Stimulated activated CD8-positive, alpha-beta memory T cell treated with anti-CD3 and anti-CD28 coated beads, Interleukin-2, amount 100 ng/mL, for 1 hour (primary cell): ENCODE measurements at places on chromosomes 12 and 14.

DNA sequence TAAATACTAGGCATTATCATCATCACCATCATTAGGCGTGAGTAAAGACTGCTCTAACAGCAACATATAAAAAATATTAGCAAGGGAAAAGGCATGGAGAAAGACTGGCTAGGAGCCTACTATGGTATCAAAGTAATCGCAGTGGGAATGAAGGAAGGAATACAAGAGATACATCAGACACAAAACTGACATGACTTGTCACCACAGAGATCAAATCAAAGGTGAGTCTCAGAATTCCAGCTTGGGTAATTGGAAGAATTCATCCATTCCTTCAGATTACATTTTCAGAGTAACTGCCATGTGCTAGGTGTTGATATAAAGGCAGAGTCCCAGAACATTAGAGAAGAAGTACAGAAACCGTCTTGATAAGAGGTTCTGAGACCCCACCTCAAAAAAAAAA lies 10.2 kb downstream of the ZBTB25 start:
- DNase-seq = no peak

- no peak for DNase-seq
Observed at GRCh38 chr12:100643246-100643645, 69.8 kb downstream of the GAS2L3 start.

- DNase-seq = no peak
Observed at GRCh38 chr14:49733836-49734235, 34.1 kb upstream of the KLHDC2 start.

DNA sequence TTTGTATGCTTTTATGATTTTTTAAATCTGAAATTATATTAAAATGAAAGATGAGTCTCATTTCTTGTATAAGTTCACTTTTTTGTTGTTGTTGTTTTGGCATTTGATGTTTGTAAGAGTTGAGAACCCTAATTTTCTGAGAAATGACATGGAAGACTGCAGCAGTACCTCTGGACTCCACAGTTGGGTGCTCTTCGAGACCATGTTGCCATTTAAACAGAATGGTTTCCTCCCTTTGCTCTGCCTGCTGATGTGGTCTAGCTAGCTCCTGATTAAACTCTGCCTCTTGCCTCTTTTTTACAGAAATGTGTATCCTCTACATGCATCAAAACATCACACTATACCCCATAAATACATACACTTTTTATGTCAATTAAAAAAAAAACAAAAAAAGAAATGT lies 5.8 kb upstream of the LTA4H start:
- no peak for DNase-seq

DNA sequence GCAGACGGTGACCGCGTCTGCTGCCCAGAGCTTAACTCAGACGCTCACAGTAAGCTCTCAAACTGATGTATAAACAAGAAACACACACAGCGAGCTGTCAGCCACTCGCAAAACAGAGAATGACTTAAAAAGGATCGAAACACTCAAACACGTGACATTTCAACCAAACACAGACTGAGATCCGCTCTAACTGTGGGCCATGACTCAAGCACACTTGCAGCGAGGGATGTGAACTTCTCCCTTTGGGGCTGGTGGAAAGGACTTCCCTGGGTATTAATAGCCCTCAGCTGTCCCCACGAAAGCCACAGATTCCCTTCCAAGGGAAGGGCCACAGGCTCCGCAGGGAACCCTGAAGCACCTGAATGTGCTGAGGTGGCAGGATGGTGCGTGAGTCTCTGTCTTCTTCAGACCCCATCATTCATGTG lies 29.1 kb downstream of the CCDC88C start:
- no peak for DNase-seq

DNA sequence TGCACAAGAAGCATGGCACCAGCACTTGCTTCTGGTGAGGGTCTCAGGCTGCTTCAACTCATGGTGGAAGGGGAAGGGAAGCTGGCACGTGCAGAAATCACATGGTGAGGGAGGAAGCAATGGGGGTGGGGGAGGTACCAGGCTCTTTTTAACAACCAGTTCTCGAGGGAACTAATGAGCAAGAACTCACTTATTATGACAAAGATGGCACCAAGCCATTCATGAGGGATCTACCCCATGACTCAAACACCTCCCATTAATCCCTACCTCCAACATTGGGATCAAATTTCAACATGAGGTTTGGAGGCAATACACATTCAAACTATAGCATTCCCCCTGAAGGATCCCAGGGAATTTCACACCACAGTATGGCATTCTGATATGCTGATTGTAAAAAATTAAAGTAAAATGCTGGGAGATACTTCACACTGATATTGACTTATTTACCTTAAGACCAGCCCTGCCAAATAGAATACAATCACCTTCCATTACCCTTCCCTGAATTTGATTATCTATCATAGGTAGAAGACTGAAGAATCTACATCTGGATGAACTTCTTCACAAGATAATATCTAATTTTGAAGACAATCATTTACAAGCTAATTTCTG lies 201.7 kb upstream of the PLXNC1 start:
- DNase-seq = no peak

DNA sequence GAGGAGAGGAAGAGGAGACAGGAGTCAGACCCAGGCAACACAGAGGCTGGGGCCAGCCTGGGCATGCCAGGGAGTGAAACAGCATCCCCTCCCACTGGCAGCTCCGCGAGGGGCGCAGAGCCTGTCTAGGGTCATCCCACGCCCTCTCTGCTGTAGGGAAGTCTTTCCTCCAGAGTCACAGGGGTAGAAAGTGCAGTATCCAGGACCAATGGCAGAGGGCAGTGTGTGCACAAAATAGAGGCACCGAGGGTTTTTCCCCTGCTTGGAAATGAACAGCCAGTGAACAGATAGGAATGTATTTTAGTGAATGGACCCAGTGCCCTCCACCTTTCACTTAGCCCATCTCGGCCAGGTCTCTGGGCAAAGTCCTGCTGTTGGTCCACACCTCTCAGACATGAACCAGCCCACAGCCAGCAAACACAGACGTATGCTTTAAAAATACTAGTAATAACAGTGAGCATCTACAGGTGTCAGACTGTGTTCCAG lies 9.4 kb upstream of the KRT74 start:
- peak; percentile 42 for DNase-seq

DNA sequence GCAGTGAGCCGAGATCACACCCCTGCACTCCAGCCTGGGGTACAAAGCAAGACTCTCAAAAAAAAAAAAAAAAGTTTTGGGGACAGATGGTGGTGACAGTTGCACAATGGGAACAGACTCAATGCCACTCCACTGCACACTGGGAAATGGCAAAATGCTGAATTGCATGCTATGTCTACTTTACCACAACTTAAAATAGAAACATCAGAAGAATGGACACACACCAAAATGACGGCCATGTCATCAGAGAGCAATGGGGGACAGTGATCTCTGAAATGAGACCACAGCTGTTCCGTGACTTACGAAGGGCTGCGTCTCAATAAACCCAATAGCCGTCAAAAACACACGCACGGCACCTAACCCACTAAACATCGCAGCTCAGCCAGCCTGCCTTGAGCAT lies 13.7 kb downstream of the DDX54 start:
- no peak for DNase-seq

DNA sequence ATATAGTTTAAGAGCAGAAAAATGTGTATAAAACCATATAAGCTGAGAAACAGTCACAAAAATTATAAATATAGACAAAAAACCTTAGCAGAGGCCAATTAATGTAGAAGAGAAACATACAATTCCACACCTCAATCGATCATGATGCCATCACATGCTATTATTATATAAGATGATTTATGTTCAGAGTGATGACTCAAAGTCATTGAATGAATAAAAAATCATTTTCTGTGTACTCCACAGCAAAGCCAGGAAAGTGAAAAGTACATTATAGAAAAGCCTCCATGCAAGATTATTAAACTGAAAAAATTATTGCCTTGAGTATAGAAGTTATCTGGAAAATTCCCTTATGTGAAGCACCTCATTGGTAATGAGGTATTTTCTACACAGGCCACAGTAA lies 229.2 kb upstream of the PPFIA2 start:
- DNase-seq = no peak

- no peak for DNase-seq
Observed at GRCh38 chr14:35296545-35296944, 4.4 kb downstream of the PSMA6 start.

DNA sequence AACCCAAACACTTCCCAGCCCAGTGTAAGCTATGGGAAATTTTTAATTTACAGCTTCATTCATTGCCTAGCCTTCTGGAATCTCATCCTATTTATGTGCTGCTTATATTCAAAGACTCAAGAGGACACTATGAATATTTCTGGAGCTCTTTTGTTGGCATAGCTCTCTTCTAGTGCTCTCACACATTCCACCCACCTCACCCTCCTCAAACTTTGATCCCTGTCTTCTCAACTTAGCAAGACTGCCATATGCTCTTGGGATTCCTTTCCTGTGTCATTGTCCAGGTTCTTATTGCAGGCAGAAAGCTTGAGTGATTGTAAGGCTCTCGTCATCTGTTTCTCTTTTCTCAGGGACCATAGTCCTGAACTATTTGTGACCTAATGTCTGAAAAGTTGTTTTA lies 18.0 kb upstream of the NKX2-1 start:
- no peak for DNase-seq

DNA sequence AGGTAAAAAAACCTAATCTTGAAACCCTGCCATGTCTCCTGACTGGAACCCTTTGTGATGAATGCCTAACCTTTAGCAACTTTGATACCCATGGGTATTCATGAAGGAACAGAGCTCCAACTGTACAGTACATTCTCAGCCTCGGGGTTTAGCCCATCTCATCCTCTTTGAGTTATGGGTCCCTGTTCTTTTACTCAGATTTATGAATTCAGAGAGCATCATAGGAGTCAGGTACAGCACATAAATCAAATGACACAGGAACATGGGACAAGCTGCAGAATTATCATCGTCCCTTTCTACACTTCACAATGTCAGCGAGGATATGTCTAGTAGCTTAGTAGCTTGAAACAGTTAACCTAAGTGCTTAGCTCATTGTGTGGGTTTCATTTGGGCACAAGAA lies 527.4 kb downstream of the NOVA1 start:
- no peak for DNase-seq

DNA sequence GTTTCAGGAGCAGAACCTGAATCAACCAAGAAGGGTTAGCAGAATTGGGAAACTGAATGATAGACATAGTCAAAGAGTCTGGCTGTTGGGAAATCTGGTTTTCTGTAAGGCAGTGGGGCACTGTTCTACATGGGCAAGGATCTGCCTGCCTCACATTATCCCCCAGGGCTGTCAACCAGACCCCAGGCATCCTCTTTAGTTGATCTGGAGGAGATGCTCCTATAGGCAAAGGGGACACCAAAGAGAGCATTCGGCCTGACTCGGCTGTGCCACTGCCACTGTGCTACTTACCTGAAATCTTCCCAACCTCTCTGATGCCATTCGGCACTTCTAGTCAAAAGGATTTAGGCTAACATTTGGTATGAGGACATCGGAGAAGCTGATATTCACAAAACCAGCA lies 4.1 kb downstream of the ISCU start:
- DNase-seq = no peak

- DNase-seq = no peak
Observed at GRCh38 chr12:44525806-44526654, 350.1 kb downstream of the NELL2 start.
